Hepatocyte (in vitro differentiated cells): ENCODE measurements at places on chromosomes 7 and 10. TPM values are rescaled to one million over a fixed set of nuclear protein-coding genes. Genes with fewer than 3 reads are reported as not detected.

The OIT3 gene
- 0.88 and 0.89 TPM in 2 replicates for polyA plus RNA-seq

The LEP gene
- polyA plus RNA-seq, result not detected in 2 replicates

The CYTH3 gene
- 11.9 and 13.2 TPM in 2 replicates for polyA plus RNA-seq

The CCDC172 gene
- polyA plus RNA-seq, result not detected in 2 replicates

The UCMA gene
- not detected in 2 replicates for polyA plus RNA-seq

The DKK1 gene
- 42.8 and 62.4 TPM in 2 replicates for polyA plus RNA-seq

The NKX1-2 gene
- polyA plus RNA-seq, result 0.22 and 0.64 TPM in 2 replicates

The STEAP2 gene
- 2.4 and 3.4 TPM in 2 replicates for polyA plus RNA-seq

The INSYN2A gene
- polyA plus RNA-seq, result 0.77 and 1.7 TPM in 2 replicates

The SPDYE11 gene
- polyA plus RNA-seq, result 0.38 and 0.45 TPM in 2 replicates

The ITPRID1 gene
- polyA plus RNA-seq, result 0.06 and 0.71 TPM in 2 replicates

The MNX1 gene
- 1.4 and 3.1 TPM in 2 replicates for polyA plus RNA-seq

The DGKI gene
- polyA plus RNA-seq, result 0.47 and 2.4 TPM in 2 replicates

The NEBL gene
- polyA plus RNA-seq, result 6.3 and 9.9 TPM in 2 replicates

The PRPS1L1 gene
- polyA plus RNA-seq, result not detected in 2 replicates

The RBP4 gene
- 761 and 997 TPM in 2 replicates for polyA plus RNA-seq

The CPVL gene
- polyA plus RNA-seq, result 36.3 and 36.4 TPM in 2 replicates

The JAKMIP3 gene
- 0.02 and 0.56 TPM in 2 replicates for polyA plus RNA-seq
